ENCODE measurements at places on chromosomes 16 and 17.

DNA sequence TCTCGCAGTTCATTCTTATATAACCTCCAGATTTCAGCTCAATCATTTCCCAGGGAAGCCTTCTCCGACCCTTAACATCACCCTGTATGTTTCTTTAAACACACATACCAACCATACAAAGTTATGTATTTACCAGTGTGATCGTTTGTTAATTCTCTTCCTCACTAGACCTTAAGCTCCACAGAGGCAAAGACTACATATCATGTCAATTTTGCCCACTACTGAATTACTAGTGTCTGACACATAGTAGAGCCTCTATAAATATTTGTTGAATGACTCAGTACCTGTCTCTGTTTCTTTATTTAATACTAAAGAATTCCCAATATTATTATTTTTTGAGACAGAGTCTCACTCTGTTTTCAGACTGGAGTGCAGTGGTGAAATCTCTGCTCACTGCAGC is 137.2 kb downstream of the SHISA9 start:
- DNase-seq: no peak

GRCh38 chr17:73533781-73534180 is 110.5 kb downstream of the SDK2 start:
- DNase-seq: no peak

GRCh38 chr16:81994485-81994884 is 16.8 kb downstream of the SDR42E1 start:
- DNase-seq: no peak

DNA sequence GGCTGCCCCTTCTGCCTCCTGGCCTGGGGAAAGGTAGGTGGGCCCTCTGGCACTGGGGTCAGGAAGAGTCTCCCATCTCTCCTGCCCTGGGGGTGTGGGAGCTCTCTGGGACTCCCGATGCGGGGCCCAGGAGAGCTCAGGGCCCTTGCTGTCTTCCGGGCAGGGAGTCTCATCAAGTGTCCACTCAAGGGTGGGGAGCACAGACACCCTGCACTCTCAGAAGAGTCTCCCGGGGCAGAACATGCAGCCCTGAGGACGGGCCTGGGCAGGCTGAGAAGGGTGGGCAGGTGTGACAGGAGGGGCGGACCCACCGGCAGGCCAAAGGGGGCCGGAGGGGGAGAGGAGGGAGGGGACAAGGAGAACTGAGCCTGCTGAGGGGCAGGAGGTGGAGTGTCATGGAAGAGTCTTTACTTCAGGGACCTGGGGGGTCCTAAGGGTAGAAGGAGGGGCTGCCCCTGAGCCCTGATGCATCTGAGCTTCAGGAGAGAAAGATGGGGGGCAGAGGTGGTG is 8.4 kb upstream of the PKMYT1 start:
- DNase-seq: no peak

GRCh38 chr16:85359147-85359822 is 247.0 kb upstream of the CIBAR2 start:
- DNase-seq: no peak

GRCh38 chr17:9517396-9517795 is 58.2 kb downstream of the STX8 start:
- DNase-seq: no peak

DNA sequence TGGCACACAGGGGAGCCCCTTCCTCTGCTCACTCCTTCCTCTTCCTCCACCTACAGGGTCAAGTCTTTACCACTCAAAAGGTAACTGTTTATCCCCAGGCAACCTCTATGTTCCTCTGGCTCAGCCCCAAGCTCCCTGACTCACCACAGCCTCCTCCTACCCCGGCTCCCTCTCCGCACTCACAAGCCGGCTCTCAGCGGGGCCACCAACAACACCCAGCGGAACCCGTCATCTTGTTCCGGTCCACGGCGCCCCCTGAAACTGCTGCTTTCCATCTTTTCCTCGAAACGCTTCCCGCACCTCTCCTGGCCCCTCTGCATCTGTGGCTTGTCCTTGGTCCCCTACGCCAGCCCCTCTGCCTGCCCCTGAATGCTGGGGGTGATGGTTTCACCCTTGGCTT is 58.4 kb downstream of the NXN start:
- DNase-seq: no peak

GRCh38 chr16:84774810-84775209 is 45.0 kb upstream of the CRISPLD2 start:
- no peak for DNase-seq

All from fibroblast of skin of left biceps (primary cell).